ENCODE measurements at places on chromosomes 5 and 9. TPM values are rescaled to one million over a fixed set of nuclear protein-coding genes. Genes with fewer than 3 reads are reported as not detected.
A peak's percentile ranks its signal among the peaks of the same experiment; 100 is the strongest.

Gene ANKRD18B
- 3.9 TPM for total RNA-seq

Gene RPS23
- total RNA-seq: 3,689 TPM

Gene DDX4
- not detected for total RNA-seq

Gene BTF3
- 329 TPM for total RNA-seq

DNA sequence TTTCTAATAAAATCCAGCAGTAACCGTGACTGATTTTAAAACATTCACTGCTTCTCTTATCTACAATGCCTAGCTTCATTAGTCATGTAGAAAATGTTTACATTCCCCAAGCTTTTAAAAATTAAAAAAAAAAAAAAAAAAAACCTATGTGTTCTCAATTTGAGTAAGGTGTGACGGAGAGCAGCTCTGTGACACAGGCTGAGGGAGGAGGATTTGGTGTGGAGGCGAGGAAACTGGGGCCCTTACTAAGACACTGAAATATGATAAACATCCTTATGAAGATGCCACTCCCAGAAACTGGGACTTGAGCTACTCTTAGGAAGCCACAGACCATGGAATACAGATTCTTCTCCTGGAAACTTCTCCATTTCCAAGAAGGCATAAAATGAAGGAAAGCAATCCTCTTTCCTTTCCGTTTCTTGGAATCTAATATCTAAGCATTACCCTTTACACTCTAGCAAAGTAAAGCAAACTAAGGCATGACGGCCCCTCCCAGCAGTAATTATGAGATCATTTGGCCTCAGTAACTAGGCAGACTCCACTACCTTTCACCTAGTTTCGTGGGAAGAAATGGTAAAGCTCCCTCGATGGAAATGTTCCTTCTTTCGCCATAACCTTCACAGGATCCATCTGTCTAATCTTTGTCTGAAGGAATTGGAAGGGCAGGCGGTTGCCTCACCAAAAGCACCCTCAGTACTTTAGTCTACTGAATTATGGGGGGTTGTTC, 23.5 kb downstream of the GRAMD2B start:
- DNase-seq: no peak

GRCh38 chr5:136724161-136724560, 358.8 kb upstream of the TRPC7 start:
- no peak for DNase-seq

DNA sequence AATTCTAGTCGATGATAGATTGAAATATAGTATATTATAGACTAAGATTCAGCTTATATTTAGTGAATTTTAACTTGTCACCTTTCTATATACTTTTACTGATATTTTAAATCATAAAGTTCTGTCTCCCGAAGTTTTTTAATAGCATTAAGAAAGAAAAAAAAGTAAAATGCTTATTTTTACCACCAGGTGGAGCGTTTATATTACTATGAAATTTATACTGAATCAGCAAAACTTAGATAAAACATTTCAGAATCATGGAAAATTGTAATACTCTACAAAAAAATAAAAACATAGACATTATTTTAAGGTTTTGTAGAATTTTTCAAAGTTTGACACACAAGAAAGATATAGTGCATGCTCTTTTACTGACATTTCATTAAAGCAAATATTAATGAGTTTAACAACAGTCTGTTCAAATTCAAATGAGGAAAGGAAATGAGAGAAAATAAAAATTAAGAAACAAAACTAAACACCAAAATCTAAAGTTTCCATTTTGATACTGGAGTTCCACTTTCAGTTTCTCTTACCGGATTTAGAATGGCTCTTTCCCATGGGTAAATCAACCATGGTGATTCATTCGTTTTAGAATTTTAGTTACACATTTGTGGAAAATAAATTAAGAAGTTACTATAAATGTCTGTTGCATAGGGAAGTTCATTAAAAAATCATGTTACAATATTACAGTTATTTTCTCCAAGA, 1035.3 kb downstream of the CDH12 start:
- no peak for DNase-seq

- peak; percentile 98 for DNase-seq
These were observed 90.0 kb downstream of the PRRT1B start for GRCh38 chr9:131635285-131635684.

GRCh38 chr9:132260846-132261245, 93.9 kb downstream of the SETX start:
- DNase-seq: no peak

GRCh38 chr5:180589771-180590542, 1.3 kb downstream of the SCGB3A1 start:
- no peak for DNase-seq

GRCh38 chr5:72835633-72836032, 19.2 kb downstream of the TNPO1 start:
- DNase-seq: no peak

DNA sequence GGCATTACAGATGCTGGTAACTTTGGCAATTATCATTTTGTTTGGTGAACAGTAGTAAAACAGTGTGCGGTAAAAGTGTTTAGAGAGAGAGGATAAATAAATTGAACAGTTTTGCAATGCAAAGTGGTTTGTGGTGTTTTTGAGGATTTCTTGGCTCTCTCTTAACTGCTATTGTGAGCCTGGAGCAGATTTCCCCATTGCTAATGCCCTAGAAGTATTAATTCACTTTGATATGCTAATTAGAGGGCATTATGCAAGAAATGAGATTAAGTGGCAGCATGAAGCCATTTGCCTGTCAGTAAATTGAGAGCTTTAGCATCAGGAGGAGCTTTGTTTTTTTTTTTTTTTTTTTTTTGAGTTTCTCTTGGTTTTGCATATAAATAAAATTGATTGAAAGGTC, 8.2 kb downstream of the PBX3 start:
- no peak for DNase-seq

DNA sequence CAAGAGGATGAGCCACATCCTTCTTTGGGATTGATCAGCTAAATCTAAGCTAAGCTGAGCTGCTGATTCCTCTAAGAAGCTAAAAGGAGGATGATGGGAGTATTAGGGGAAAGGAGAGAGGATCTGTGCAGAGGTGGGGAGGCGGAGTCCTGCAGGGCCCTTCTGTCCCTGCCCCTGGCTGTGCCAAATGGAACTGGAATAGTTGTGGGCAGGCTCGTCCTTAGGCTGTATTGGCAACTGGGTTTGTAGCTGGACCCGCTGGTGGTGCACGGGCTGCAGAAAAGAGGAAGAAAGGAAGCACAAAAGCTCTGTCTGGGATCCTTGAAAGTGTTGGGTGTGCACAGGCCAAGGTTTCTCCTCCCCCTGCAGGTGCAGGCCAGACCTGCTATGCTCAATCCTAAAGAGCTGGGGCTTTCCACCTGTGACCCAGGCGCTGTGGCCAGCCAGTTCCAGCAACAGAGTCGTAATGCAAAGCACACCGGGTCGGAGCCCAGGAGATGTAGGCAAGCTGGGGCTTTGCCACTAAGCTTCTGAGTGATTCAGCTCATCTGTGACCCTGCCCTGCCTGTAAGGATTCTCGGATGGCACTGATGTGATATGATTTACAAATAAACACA, 9.8 kb downstream of the CLTB start:
- DNase-seq: no peak

Data from pulmonary artery endothelial cell (primary cell).